ENCODE measurements at places on chromosomes 4 and X.

GRCh38 chrX:54171527-54172250 is 11.4 kb downstream of the FAM120C start:
- DNase-seq = no peak

DNA sequence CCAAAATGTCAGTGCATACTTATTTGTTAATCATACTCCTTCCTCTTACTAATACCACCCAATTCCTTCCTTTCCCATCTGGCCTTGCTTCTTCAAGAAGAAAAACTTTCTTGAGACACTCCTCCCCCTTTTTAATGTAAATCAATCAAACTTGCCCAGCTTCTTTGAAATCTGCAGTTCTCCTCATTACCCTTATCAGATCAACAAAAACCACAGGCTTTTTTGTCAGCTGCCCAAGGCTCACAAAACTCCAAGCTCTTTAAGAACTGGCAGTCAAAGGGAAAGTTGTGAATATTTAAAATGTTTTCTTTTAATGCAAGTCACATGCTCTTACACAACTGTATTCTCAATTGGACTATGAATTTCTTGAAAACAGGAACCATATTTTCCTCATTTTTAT is 11.3 kb upstream of the MYOZ2 start:
- DNase-seq = no peak

- DNase-seq = no peak
Measured at GRCh38 chr4:112358952-112359749, 62.0 kb downstream of the ALPK1 start.

GRCh38 chr4:6200922-6201362 is 593 bp upstream of the JAKMIP1 start:
- DNase-seq = no peak

DNA sequence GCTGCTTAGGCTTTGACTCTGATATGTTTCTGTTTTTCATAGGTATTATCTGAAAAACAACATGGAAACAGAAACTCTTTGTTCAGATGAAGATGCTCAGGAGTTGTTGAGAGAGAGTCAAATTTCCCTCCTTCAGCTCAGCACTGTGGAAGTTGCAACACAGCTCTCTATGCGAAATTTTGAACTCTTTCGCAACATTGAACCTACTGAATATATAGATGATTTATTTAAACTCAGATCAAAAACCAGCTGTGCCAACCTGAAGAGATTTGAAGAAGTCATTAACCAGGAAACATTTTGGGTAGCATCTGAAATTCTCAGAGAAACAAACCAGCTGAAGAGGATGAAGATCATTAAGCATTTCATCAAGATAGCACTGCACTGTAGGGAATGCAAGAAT is 238.6 kb downstream of the RAPGEF2 start:
- no peak for DNase-seq

DNA sequence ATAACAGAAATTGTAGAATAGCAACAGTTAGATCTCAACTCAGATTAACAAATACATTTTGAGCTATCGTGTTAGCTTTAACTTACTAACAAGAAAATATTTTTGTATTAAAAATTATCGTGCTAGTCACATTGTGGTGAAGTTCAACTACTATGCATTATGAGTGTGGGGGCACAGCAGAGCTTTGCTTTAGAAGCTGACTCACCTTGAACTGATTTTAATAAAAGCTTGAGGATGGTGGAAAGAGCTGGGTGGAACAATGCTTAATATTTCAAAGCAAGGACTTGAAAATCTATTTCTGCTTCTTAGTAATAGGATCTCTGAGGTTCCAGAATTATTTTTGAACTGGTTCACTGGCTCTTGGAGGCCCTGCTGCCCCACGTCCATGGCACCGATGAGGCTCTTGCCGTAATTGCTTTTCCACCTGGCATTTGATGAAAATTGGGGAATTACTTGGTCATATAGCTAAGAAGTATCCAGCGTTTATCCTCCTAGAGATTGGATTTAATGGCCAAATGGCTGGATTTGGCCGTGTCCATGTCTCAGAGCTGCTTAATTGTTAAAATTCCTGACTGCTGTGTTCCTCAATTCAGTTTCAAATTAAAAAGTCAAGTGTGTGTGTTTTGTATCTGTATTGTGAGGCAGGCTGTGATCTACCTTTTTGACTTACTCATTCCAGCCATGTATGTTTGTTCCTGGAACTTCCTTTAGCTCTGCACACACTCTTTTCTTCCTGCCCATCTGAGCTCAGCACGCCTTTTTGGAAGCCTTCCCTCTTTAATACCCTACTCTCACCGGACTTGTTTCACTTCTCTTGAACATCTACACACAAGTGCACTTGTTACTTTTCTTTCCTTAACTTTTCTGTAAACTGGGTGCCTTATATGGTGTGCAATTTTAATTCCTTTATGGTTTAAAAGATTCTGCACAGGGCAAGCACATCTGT is 66.6 kb upstream of the LIMCH1 start:
- DNase-seq = no peak

DNA sequence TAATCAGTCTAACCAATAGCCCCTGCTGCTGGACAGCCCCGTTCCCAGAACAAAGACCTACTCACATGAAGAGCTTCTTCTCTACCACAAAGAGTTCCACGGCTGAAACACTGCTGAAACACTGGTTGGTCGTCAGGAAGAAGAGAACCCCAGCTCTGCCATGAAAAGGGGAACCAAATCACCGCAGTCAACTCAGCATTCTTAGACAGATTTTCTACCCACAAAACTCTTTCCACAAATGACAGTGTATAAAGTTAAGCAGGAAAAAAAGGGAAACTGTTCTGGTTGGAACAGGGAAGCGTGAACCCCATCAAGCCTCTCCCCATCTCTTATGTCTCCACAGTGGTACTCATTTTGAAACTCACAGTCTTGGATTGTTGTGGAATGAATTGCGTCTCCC is 57.3 kb downstream of the ABCG2 start:
- DNase-seq = no peak

DNA sequence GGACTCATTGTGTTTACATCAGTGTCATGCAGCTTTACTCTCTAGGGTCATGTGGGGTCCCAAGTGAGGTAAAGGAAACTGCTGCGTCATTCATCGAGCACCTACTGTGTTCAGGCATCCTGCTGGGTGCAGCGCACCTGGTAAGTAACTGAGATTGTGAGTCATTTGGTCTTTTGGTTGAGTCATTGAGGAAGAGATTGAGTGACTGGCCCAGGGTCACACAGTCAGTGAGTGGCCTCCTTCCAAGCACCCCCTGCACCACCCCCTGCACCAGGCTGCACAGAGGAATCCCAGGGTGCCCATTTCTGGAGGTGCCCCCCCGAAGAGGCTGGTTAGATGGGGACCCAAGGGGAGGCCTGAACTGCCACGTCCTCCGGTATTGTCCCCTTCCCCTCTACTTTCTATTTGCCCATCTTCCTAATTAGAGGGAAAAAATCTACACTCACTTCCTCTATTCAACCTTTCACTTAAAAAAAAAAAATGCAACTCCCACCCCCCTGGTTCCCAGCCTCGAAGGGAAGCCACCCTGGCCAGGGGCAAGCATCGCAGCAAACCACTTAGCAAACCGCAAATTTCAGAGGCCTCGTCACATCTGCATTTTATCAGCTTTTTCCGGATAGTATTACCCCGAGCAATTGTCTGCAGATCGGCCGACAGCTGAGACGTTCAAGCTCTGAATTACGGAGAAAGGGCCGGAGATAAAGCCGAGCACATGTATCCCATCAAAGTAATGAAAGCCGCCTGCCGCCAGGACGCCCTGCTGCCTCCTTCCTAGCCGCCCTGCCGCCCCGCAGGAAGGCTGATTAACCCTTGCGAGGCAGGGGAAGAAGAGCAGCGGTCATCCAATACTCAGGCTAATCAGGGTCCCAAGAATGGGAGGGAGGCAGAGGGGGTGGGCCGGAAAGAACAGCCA is 96.3 kb upstream of the MSX1 start:
- no peak for DNase-seq

GRCh38 chr4:140277576-140277975 is 95.9 kb upstream of the SCOC start:
- no peak for DNase-seq

DNA sequence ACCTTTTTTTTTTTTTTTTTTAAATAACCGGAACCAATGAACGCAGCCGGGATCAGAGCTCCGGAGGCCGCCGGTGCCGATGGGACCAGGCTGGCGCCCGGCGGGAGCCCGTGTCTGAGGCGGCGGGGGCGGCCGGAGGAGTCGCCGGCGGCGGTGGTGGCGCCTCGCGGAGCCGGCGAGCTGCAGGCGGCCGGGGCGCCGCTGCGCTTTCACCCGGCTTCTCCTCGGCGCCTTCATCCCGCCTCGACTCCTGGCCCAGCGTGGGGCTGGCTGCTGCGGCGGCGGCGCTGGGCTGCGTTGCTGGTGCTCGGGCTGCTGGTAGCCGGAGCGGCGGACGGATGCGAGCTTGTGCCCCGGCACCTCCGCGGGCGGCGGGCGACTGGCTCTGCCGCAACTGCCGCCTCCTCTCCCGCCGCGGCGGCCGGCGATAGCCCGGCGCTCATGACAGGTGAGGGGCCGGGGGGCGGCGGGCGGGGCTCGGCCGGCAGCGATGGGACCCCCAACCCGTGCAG is 337 bp downstream of the STIM2 start:
- peak; percentile 59 for DNase-seq

DNA sequence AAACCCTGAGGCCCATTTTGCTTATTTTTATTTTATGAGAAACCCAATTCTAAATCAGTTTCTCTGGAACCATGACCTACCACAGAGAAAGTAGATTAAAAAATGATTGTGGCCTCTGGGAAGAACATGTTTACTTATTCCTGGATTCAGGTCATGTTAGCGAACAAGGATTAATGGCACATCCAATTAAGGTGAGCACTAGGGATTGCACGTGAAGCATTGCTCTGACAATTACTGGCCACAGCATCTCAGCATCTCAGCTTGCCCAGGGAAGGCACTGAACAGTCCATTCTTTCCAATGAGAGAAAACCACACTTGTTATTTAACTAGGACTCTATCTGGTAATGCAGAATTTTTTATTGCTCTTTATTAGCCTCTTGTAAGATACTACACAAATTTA is 119.8 kb downstream of the ZNF330 start:
- no peak for DNase-seq

DNA sequence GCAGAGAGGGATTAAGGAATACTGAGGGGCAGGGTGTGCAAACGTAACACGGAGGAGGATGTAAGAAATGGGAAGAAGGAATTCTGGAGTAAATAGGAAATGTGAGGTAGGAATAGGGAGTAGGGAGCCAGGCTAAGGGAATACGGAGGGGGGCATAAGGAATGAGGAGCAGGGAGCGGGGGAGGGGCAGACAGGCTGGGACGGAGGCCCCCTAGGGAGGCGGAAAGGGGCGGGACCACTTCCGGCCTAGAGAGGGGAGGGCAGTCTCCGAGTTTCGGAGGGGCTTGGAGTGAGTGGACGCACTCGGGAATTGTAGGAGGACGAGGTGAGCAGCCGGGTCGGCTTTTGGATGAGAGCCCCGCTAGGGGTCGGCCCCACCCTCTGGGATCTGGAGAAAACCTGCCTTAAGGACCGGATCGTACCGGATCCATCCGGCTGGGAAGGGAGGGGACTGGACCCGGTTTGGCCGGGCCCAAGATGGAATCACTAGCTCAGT is 612 bp downstream of the MAGED2 start:
- peak; percentile 31 for DNase-seq

DNA sequence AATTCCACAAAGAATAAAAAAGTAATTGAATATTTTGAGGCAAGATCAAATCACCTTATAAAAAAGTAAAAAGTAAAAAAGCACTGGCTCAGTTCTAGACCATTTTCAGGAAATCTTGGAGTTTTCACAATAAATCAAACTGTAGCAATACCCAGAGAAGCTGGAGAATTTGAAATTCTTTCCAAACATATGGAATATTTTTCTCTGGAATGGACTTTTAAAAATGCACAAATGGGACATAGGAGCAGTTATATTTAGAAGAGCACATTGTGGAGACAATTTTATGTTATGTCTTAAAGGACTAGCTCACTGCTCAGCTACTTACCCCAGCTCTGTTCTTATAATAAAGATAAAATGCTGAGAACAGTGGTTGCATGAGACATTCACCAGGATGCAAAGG is 211.9 kb upstream of the KIT start:
- no peak for DNase-seq

- DNase-seq = no peak
Measured at GRCh38 chr4:89298155-89298554, 9.4 kb downstream of the GPRIN3 start.

- no peak for DNase-seq
Measured at GRCh38 chr4:88737307-88737941, 39.8 kb upstream of the NAP1L5 start.

- DNase-seq = no peak
Measured at GRCh38 chr4:176150704-176151103, 44.7 kb downstream of the SPATA4 start.

DNA sequence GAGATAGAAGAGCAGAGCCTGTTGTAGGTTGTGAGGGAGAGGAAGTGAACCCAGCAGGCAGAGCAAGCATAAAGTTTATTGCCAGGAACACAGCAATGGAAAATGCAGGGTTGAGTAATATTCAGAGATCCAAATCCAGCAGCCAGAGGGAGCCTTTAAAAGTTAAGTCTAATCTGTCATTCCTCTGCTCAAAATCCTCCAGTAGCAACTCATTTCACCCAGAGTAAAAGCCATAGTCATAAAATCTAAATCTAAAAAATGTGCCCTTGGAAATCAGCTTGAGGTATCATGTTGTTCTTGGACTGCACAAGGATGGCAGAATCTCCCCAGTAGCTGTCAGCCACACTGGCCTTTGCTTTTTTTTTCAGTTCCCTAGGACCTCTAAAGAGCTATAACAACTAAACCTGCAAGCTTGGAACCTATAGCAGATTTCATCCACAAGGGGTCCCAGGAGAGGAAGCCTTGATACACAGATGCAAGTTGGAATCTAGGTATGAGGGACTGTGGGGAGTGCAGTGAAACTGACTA is 62.9 kb upstream of the FRAS1 start:
- no peak for DNase-seq

- no peak for DNase-seq
Measured at GRCh38 chrX:38382663-38383062, 30.3 kb downstream of the OTC start.

DNA sequence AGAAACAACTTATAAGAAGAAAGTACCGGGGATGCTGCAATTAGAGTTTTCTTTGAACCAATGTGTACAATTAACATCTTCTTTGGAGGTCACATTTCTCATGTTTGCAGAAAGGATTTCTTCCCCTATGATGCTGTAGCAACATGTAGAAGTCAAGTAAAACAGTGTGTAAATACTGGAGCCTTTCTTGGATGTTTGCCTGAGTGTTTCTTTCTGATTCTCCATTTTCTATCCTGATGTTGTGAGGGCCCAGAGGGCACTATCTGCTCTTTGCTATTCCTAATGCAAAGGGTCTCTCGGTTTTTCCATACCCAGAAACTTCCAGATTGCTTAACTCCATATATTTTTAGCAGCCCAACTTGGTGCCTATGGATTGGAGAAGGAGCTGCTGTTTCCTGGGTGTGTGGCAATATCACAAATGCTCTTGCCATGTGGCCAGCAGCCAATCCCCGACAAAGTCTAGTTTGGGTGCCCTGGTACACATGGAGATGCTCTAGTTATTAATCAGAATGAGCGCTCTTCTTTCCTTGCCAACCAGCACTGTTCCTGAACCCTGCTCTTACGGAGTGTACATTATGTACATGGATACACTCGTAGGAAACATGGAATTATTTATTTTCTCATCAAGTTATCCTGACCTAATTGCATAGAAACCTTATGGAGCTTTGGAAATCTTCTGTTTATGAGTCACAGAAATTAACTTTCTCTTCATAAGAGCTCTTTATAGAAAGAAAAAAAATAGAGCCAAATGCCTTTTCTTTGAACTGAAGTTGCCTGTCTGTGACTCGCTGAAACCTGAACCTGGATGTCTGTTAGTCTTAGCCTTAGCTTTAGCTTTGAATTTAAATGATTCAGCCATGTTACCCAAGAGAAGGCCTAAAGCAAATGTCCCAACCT is 67.0 kb upstream of the GPC4 start:
- no peak for DNase-seq

- no peak for DNase-seq
Measured at GRCh38 chr4:183370786-183371185, 48.6 kb upstream of the CLDN24 start.

Measured in activated naive CD4-positive, alpha-beta T cell treated with anti-CD3 and anti-CD28 coated beads, Interleukin-2, amount 50 U/mL, for 16 hours (primary cell).